ENCODE measurements at places on chromosomes 4 and X. TPM values are rescaled to one million over a fixed set of nuclear protein-coding genes. Genes with fewer than 3 reads are reported as not detected.

GRCh38 chr4:76811604-76812412 is 86.1 kb downstream of the SOWAHB start:
- no peak for DNase-seq

- peak; percentile 23 for DNase-seq
These were observed 264.3 kb downstream of the RAPGEF2 start for GRCh38 chr4:159366966-159367780.

DNA sequence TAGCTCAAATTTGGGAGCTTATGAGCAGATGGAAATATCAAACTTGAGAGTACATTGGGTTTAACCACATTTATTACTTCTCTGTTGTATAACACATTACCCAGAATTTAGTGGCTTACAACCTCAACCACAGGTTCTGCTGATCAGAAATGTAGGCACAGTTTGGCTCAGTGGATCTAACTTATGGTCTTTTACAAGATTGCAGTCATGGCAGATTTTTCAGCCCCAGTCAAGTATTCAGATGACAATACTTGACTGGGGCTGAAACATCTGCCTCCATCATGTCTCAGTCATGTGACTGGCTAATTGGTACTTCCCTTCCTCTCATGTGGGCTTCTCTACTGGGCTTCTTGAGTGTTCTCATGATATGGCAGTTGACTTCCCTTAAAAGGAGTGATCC is 44.0 kb upstream of the ADAD1 start:
- no peak for DNase-seq

DNA sequence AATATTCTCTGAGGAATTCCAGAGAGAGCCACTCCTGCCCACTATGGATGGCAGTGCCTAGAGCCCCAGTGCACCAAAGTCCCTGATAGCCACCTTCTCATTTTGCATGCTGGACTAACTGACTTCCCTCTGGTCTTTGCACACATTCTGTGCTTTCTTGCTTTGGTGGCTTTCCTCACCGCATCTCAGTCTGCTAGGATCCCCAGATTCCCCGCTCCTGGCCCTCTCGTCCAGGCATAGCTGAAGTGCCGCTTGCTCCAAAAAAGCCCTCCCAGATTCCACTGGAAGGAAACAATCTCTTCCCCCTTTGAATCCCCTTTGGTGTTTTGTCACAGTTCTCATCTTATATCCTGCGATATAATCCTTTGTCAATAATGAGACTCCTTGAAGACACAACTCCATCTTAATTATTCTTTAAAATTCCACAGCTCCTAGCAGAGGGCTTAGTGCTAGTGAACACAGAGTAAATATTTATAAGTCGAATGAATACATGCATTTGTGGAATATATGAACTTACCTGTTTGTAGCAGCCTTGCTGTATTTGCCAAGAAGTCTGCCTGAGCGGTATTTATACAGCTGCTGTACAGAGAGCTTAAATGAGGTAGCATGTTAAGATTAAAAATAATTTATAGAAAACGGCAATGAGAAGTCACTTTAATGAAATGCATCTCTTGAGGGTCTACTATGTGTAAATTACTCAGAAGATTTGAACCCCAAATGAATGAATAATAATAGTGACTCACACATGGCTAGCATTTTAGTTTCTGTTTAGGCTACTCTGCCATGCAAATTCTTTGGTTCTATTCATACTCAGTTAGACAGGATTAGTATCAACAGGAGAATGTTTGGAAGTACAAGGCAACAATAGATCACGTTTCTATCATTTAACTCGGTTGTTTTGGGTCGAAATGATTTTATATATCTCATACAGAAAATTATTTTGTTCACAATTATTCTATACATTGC is 421.9 kb upstream of the TENM3 start:
- DNase-seq = no peak

GRCh38 chr4:47349326-47349725 is 114.2 kb downstream of the COMMD8 start:
- no peak for DNase-seq

GRCh38 chr4:113885291-113885690 is 94.2 kb downstream of the ARSJ start:
- DNase-seq = peak; percentile 82

DNA sequence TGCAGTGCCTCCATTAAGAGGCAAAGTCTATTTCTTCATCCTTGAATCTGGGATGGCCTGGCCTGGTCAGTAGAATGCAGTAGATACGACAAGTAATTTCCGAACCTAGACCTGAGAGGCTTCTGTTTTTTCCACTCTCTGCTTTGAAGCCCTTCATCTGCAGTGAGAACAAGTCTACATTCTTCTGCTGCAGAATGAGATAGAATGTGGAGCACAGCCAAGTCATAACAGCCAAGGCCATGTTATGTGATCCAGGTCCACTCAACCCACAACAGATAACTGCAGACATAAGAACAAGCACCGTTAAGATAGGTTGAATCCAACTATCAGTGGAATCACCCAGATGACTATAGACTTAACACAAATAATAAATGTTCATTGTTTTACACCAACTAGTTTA is 1297.7 kb downstream of the C4orf33 start:
- DNase-seq = peak; percentile 19

- no peak for DNase-seq
These were observed 2.6 kb downstream of the FAM114A1 start for GRCh38 chr4:38870098-38870808.

DNA sequence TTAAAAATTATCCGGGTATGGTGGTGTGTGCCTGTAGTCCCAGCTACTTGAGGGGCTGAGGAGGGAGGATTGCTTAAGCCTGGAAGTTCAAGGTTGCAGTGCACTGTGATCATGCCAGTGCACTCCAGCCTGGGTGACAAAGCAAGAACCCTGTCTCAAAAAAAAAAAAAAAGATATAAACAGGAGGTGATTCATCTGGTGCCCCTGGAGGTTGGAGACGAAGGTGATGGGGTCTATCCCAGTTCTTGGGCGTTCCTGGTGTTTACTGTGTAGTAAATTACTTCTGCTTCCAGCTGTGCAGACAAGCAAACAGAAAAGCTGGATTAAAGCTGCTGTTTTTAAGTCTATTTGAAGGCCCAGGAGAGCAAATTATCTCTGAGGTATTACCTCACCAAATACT is 19.9 kb downstream of the GPKOW start:
- no peak for DNase-seq

SMR3B gene
- total RNA-seq = not detected

COL4A6 gene
- total RNA-seq = 0.92 TPM

GPC3 gene
- total RNA-seq = not detected

TRO gene
- 13.6 TPM for total RNA-seq

TGIF2LX gene
- total RNA-seq = not detected

ADH6 gene
- total RNA-seq = not detected

ANOS1 gene
- total RNA-seq = 0.55 TPM

GPM6B gene
- not detected for total RNA-seq

Data from endothelial cell of umbilical vein (primary cell).